DND-41 (cell line): ENCODE measurements at places on chromosomes 3 and 15.

- DNase-seq: no peak
Measured at GRCh38 chr3:143278721-143279120, 159.2 kb downstream of the CHST2 start.

- no peak for DNase-seq
Measured at GRCh38 chr3:68067314-68067713, 412.9 kb upstream of the SUCLG2 start.

DNA sequence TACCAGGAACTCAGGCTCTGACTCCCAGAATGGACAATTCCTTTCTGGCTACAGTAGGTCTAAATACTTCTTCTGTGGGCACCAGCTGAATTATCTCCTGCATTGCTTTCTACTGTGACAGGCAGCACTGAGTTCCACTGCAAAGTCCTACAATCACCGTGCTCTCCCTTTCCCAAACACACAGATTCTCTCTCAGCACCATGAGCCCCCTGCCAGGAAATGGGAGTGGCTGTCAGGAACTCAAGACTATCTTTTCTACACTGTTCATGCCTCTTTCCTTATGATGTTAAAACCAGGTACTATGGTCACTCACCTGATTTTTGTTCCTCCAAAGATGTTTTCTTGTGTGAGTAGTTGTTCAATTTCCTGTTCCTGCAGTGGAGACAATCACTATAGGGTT, 383.4 kb downstream of the EPHA6 start:
- no peak for DNase-seq

- no peak for DNase-seq
Measured at GRCh38 chr3:160616311-160616710, 50.9 kb upstream of the KPNA4 start.

- DNase-seq: peak; percentile 70
Measured at GRCh38 chr15:94287794-94288246, 56.5 kb downstream of the MCTP2 start.

DNA sequence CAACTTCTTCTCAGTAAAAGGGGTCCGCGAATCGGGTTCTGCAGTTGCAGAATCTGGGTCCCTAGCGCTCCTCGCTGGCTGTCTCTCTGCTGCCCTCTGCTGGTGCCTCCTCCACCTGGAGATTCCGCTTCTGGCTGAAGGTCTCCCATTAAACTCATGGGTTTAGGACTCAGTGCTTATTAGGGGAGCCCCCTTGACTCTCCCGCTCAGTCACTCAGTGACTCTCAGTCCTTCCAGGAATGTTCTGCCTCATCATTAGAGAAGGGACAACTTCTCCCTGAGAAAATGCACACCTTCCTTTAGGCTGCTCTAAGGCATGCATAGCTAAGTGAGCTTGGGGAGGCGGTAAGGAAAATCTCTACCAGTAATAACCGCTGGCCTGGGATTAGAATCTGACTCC, 7.1 kb downstream of the CPN2 start:
- peak; percentile 72 for DNase-seq

GRCh38 chr3:89367166-89367565, 259.7 kb downstream of the EPHA3 start:
- DNase-seq: no peak

DNA sequence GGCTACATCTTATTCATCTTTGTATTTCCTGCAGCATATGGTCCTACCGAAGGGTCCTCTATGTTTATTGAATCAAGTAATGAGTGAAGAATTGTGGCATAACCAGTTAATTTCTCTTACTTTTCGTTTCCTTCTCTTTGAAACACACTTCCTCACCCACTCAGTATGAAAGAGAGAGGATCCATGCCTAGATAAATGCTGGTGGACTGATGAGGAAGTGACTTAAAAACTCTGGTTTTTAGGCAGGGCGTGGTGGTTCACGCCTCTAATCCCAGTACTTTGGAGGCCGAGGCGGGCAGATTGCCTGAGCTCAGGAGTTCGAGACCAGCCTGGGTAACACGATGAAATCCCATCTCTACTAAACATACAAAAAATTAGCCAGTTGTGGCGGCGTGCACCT, 2.2 kb upstream of the MB21D2 start:
- DNase-seq: no peak

DNA sequence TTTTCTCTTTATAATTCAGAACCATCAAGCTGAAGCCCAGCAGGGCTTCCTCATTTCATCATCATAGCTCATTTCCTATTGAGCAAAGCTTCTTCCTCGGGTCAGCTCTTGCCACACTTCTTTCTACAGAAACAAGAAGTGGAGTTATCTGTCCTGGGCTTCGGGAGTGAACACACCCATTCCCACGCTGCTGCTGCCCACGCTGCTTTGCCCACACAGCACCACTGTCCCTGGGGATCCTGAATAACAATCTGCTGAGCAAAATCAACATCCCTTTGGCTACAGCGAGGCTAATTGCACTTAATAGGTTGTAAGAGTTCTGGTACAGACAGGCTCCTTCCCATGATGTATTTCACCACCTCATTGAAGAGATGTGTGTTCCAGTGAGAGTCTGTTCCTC, 23.7 kb downstream of the CEP19 start:
- no peak for DNase-seq

GRCh38 chr3:184688251-184688881, 23.5 kb downstream of the MAGEF1 start:
- no peak for DNase-seq

DNA sequence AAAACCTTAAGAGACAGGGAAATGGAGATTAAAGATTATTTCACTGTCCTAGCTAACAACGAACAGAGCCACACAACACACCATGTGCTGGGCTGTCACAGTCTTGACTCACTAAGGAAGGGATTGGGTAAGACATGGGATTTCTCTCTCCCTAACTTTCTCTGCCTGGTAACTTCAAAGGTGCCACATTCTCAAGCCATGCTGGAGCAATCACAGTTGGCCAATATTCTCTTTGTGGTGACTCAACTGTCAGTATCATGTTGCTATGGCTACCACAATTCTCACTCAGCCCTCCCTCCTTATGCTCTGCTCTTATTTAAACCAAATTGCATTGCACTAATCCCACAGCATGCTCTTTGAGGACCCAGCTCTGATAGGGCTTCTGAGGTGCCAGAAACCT, 74.0 kb downstream of the OXNAD1 start:
- DNase-seq: peak; percentile 59

GRCh38 chr15:74291101-74292071, 55.3 kb downstream of the CCDC33 start:
- peak; percentile 82 for DNase-seq

- no peak for DNase-seq
Measured at GRCh38 chr3:58218904-58219303, 8.1 kb upstream of the DNASE1L3 start.

GRCh38 chr15:66153549-66154415, 99.8 kb downstream of the MEGF11 start:
- no peak for DNase-seq

GRCh38 chr15:42068601-42069000, 25.8 kb downstream of the PLA2G4D start:
- DNase-seq: no peak
